Stimulated activated CD8-positive, alpha-beta memory T cell treated with anti-CD3 and anti-CD28 coated beads, Interleukin-15, amount 100 ng/mL, for 24 hours (primary cell): ENCODE measurements at places on chromosomes 2 and 18.

- DNase-seq: no peak
These were observed 382.2 kb downstream of the NBAS start for GRCh38 chr2:15178946-15179345.

DNA sequence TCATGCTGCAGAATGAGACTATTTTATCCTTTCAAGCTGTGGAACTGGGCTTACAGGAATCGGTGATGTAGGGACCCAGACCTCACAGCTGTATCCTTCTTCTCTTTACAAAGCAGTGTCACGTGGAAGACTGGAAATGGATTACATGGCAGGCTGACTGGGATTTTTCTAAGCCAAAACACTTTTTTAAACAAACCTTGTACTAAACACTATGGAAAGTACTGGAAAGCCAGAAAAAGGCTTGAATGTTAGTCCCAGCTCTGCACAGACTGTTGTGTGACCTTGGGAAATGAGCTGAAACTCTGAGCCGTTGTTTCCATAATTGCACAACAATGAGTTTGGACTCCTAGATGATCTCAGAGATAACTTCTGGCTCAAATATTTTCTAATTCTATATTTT, 7.6 kb upstream of the ADAM23 start:
- DNase-seq: no peak

DNA sequence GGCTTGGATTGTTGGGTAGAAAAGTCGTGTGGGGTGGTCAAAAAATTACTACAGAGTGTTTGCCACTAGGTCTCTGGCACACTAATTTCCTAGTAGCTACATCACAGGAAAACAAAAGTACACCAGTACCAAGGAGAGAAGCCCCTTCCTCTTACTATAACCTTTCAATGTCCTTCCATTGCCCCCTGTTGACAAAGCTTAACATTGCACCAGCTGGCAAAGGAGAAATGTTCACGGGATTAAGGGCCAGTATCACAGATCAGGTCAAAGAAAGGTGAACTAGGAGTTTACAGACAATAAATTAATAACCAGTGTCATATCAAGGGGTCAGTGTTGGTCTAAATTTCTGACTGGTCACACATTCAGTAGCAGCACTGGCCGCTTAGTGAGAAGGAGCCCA, 1139.6 kb upstream of the FAM98A start:
- DNase-seq: no peak

DNA sequence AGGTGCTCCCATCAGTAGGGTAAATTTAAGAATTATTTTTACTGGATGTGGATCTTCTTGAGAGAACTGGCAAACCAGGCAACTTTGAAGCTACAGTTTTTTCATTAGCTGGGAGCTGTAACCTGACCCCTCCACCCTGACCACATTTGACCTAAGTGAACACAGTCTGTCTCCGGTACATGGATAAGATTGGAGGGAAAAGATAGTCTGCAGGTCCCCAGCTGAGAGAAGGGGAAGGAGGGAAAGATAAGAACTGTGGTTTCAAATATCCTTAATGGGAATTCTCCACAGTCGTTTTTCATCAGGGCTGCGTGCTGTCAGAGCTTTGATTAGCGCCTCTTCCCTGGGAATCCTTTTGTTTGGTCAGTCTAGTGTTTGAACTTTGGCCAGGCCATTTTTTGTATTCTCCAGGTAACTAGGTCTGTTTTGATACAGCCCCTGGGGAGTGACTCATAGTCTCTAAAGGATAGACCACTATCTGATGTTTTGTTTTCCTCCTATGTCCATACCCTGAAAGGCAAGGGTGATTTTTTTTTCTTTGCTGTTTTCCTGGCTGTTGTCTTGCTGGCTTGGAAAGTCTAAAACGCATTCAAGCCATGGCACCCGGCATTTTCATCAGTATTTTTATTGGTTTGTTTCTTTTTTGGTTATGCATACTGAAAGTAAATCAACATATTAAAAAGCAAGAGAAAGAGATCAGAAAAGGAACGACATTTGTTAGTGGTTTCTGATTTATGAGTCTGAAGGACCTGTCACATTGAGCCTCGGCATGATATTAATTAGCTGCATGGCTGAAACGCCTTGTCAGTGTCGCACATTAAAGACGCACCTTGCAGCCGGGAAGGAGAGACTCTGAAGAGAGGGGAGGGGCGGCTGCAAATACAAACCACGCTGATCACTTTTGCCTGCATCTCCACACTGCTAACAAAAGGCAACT, 183.4 kb upstream of the FN1 start:
- DNase-seq: no peak

- DNase-seq: no peak
These were observed 133.4 kb downstream of the ZNF407 start for GRCh38 chr18:74731097-74731496.

- no peak for DNase-seq
These were observed 324.8 kb upstream of the HS6ST1 start for GRCh38 chr2:128643221-128644065.

GRCh38 chr2:37669446-37669845, 2.0 kb downstream of the CDC42EP3 start:
- DNase-seq: no peak

- DNase-seq: no peak
These were observed 242.4 kb downstream of the LPIN1 start for GRCh38 chr2:11988691-11989353.

- no peak for DNase-seq
These were observed 100.2 kb downstream of the ARHGAP15 start for GRCh38 chr2:143229411-143229810.

GRCh38 chr18:61546590-61546989, 213.4 kb downstream of the CDH20 start:
- DNase-seq: no peak

- no peak for DNase-seq
These were observed 251.2 kb upstream of the RAB6C start for GRCh38 chr2:129728035-129728972.

DNA sequence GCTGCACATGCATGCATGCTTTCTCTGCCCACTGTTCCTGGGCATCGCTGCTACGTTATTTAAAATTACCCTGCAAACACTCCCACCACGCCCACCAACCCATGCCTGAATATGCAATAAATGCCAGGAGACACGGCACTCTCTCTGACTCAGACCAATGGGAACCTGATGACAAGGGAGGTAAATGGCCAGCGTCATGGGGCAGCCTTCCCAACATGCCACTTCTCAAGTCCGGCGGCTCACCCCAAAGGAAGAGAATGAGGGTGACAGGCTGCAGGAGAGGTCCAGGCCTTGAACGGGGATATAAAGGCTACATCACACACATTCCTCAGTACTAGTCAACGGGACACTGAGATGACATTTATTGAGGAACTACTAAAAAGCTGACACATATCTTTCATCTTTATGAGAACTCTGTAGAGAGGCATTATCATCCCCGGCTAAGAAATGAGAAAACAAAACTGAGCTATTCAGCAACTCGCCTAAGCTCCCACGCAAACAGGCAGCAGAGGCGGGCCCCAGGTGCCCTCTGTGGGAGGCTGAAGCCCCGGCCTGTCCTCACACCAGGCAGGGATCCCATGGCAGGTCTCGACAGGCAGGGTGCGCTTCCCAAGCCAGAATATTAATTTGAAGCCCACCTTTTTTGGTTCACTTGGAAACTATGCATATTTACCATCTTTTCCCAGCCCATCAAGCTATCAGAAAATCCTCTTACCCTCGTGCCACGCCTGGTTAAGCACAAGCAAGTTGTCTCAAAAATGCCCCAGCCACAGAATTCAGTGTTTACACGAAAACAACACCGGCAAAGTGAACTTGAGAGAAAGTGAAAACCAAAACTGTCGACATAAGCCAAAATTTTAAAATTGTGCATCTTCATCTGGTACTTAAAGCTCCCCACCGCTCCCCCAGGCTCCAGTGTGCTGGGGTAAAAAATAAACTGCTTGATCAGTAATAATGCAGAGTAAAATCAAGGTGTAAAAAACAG, 166.3 kb downstream of the HDAC4 start:
- DNase-seq: no peak

GRCh38 chr2:10004401-10004800, 38.9 kb upstream of the KLF11 start:
- no peak for DNase-seq

DNA sequence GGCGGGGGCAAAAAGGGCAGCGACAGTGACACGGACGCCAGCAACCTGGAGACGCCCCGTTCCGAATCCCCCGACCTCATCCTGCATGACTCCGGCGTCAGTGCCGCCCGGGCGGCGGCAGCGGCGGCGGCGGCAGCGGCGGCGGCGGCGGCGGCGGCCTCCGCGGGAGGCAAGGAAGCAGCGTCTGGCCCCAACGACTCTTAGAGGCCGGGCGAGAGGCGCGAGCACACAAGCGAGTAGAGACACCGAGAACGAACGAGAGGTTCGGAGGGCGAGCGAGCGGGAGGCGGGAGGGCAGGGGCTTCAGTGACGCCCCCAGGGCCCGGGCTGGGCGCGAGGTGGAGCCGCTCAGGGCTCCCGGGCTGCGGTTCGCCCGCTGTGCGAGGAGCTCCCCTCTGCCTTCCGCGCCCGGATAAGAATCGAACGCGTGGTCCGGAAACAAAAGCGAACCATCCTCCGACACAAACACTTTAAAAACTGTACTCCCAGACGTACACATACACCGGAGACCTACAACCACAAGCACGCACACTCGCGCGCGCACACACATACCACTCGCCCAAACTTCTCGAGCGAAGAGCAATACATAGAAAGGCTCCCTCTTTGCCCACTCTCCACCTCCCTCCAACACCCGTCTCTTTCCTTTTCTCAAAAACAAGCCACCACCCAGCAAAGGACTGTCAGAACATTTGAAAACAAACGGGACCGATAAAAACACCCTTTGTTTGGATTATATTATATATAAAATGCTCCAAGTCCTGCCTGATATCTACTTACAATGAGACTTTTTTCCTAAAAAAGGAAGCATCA, 2.8 kb downstream of the SP9 start:
- DNase-seq: no peak

DNA sequence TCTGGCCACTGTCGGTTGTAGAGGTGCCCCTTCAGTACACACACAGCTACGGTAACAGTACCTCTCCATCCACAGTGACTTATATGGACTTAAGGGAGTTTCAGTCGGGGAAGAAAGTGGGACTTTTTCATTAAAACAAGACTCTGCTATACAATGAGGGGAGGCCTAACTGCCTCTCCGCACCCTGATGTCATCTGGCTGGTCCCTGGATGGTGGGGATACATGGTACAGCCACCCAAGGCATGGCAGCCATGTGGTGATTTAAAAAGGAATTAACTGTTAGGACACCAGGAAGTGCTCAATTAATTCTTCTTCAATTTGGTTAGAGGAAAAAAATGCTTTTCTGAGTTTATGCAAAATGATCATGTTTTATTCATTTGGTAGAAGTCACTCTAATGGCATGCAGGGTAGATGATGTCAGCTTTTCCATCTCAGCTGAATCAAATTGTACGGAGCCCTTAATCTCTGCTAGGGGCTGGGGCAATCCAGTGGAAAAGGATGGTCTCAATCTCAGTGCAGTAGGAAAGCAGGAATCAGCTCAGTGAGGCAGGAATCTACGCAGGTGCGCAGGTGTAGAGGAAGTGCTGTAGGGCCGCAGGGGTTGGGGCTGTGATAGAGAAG, 243.9 kb downstream of the PRKCE start:
- no peak for DNase-seq

DNA sequence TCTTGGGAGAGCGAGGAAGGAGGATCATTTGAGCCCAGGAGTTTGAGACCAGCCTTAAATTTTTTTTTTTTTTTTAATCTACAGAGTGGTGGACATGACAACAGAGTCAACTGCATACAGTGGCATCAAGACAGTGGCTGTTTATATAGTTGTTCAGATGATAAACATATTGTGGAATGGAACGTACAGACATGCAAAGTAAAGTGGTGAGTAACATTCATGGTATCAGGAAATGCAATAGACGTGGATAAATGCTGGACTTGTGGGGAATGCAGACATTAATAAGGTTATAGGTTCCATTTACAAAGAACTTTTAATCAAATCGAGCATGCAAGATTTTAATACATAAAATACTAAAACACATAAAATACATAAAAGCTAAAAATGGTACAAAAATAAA, 11.9 kb downstream of the WDR43 start:
- no peak for DNase-seq

DNA sequence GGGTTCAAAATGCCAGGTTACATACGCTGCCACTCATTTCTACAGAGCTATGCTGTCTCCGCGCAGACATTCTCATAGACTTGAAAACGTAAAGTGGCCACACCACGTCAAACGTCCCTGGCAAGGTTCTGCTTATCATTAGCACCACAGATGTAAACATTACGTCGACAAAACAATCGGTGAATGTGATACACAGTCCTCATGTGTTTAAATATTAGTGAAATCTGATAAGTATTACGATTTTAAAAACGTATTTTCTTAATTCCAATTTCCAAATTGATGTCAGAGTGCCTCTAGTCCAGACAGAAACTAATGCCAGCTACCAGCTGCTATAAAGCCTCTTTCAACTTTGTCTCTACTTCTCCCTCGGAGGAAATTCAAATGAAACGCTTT, 1.2 kb downstream of the STK17B start:
- no peak for DNase-seq

- DNase-seq: no peak
These were observed 56.1 kb downstream of the FARP2 start for GRCh38 chr2:241412144-241412543.

DNA sequence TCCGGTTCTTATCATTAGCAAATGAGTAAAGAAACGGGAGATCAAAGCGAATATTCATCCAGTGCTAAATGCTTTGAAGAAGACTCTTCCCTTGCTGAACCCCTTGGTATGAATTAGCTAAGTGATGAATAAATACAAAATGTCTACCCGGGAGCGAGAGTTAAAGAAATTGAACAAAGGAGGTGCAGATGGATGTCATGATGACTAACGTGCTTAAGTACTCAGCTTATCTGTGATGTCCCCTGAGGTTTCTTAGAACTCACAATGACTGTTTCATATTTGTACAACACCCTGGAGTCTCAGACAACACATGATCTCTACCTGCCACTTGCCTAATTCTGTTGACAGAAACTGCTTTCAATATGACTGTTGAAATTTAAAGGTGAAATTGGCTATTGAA, 148.5 kb downstream of the TMEM200C start:
- no peak for DNase-seq

GRCh38 chr2:121570667-121571055, 40.0 kb downstream of the RNU4ATAC start:
- no peak for DNase-seq

DNA sequence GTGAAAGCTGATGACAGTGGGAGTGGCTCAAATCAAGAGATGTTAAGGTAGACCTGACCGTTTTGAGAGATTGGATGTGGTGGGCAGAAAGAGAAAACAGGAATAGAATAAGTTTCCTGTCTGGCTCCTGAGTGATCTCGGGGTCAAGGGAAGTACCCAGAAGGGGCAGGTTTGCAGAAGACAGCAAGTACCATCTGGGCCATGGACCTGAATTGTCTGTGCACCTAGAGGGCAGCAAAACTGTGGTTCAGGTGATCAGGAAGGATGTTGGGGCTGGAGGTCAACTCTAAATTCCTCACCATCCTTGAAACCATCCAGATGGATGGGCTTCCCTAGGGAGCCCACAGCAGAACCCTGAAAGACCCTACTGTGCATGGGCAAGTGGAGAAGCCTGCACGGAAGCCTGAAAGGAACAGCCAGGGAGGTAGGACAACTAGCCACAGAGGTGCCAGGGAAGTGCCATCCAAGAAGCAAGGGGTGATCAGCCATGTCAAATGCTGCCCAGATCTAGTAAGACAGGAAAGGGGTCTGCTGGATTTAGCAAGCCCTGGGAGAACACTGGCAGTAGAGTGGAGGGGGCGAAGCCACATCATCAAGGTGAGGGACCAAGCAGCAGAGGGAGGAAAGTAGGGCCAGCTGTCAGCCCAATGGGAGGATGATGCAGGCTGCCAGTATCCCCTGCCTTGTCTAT, 8.0 kb downstream of the TEX261 start:
- DNase-seq: no peak
